ENCODE measurements at places on chromosomes 2 and 18.

GRCh38 chr2:46481198-46482193 lies 2.1 kb downstream of the TMEM247 start:
- H3K36me3 ChIP-seq: no peaks in the 10 kb centered on the region
- H3K27me3 ChIP-seq: no peaks in the 10 kb centered on the region
- no peak for DNase-seq

GRCh38 chr18:8818982-8819381 lies 113.6 kb downstream of the MTCL1 start:
- H3K4me3 ChIP-seq: no peak overlapping the region
- peaks cover 22% of the 10 kb centered on the region for H3K4me1 ChIP-seq
- H3K27me3 ChIP-seq: no peaks in the 10 kb centered on the region
- H3K27ac ChIP-seq: no peak overlapping the region
- DNase-seq: no peak

- no peak for DNase-seq
- peaks cover 12% of the 10 kb centered on the region for H3K4me1 ChIP-seq
- no peaks in the 10 kb centered on the region for H3K27me3 ChIP-seq
- peak overlapping the region; percentile 31 for H3K4me3 ChIP-seq
These were observed 16.7 kb upstream of the ADI1 start for GRCh38 chr2:3535794-3536681.

DNA sequence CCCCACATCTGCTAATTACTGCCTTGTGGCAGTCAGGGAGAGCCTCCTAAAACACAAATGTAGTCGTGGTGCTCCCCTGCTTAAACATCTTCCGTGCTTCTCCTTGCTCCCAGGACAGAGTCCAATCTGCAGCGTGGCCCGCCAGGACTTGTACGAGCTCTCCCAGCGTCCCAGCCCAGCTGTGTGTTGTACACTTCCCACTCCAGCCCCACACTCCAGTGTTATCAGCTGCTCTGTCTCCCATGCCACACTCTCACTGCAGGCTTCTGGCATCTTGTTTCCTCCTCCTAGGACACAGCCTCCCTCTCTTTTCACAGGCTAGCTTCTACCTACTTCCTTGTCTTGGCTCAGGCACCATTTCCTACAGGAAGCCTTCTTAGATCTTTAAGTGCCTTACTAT lies 199.4 kb downstream of the ALPK2 start:
- no peaks in the 10 kb centered on the region for H3K36me3 ChIP-seq
- H3K27me3 ChIP-seq: no peaks in the 10 kb centered on the region
- H3K4me1 ChIP-seq: peaks cover 13% of the 10 kb centered on the region

DNA sequence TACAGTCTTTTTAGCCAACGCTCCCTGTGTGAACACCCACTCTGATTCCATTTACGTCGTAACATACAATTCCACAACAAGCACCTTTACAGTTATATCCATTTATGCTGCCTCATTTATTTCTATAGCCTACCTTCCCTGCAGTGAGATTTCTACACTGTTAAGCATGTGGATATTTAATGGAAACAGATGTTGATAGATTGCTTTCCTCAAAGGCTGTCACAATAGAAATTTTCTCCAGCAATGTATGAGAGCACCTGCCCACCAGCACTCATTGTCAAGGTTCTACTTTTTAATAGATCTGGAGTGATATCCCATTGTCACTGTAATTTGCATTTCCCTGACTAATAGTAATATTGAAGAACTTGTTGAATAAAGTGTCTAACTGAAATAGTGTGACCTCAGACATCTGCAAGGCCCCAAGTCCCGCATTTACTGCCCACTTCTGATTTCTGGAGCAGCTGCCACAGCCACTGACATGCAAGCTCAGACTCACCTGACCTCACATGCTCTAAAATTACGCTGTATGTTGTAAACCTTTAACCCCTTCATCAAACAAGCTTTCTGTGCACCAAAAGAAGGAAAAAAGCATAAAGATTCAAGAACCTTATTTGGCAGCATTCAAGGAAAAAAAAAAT lies 295.1 kb downstream of the CNTNAP5 start:
- no peak for DNase-seq
- H3K27me3 ChIP-seq: no peaks in the 10 kb centered on the region
- no peak overlapping the region for H3K4me3 ChIP-seq
- H3K36me3 ChIP-seq: no peaks in the 10 kb centered on the region

DNA sequence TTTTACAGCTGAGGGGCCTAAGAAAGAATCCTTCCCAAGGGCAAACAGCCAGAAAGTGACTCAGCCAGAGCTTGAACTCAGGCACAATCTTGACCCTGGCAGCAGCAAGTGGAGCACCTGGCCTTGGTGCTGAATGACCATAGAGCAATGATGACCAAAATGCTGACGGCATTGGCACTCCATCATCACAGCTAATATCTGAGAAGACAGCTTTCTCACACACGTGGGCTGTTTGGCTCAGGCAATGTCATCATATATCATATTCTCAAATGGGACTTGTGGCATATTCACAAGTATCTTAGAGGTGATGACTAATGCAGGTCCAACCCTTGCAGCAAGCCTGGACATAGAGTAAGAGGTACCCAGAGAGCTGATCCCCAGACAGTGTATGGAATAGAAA lies 443.9 kb upstream of the MYT1L start:
- H3K27me3 ChIP-seq: no peaks in the 10 kb centered on the region
- no peak for DNase-seq
- no peak overlapping the region for H3K4me3 ChIP-seq
- H3K4me1 ChIP-seq: no peaks in the 10 kb centered on the region
- H3K27ac ChIP-seq: no peak overlapping the region
- H3K36me3 ChIP-seq: no peaks in the 10 kb centered on the region

DNA sequence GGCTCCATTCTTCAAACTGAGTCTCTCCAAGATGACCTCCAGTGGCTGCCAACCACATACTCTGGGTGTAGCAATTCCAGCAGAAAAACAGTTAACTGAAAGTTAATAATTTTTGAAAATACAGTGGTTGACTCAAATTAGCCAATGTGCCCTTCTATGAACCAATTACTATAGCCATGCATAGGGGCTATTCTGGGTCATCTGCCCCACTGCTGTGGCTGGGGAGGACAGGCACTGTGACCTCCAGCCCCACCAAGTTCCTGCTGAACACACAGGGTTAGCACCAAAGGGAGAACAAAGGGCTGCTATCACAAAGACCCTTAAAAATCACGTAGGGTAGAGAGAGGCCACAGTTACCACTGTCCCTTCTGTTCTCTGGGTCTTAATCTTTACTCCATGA lies 123.0 kb downstream of the IRS1 start:
- H3K27me3 ChIP-seq: no peaks in the 10 kb centered on the region
- H3K27ac ChIP-seq: peak overlapping the region; percentile 67
- H3K4me3 ChIP-seq: no peak overlapping the region

GRCh38 chr2:188414411-188414810 lies 122.7 kb downstream of the GULP1 start:
- no peaks in the 10 kb centered on the region for H3K27me3 ChIP-seq
- peaks cover 28% of the 10 kb centered on the region for H3K4me1 ChIP-seq
- H3K4me3 ChIP-seq: no peak overlapping the region
- H3K27ac ChIP-seq: no peak overlapping the region

DNA sequence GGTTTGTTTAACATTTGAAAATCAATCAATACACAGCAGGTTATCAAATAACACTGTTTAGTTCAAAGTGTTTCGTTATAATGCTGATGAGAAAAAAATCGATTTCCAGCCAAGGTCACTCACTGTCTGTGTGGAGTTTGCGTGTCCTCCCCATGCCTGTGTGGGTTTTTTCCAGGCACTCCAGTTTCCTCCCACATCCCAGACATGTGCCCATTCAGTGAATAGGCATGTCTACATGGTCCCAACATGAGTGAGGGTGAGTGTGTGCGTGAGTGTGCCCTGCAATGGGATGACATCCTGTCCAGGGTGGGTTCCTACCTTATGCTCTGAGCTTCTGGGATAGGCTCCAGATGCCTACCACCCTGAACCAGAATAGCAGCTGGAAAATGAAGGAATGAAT lies 8.7 kb upstream of the GKN2 start:
- no peak for DNase-seq
- H3K4me3 ChIP-seq: no peak overlapping the region
- H3K27ac ChIP-seq: no peak overlapping the region
- no peaks in the 10 kb centered on the region for H3K4me1 ChIP-seq
- H3K27me3 ChIP-seq: peaks cover 7% of the 10 kb centered on the region

DNA sequence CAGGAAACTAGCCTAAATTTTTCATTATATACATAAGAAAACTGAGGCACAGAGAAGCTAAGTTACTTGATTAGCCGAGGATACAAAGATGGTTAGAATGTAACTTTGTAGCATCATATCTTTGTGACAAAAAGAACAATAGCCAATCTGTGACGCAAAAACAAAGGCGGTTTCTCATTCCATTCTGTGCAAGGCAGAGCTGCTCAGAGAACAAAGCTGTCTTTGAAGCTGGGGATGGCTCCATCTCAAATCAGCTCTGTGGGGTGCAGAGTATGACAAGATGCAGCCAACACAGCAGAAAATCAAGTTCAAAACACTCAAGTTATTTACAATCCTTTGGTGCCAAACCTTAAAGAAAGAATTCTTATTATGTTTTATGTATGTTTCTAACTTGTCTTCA lies 81.9 kb upstream of the VWC2L start:
- H3K4me1 ChIP-seq: peaks cover 15% of the 10 kb centered on the region
- H3K27me3 ChIP-seq: no peaks in the 10 kb centered on the region
- no peak for DNase-seq
- H3K4me3 ChIP-seq: no peak overlapping the region
- H3K36me3 ChIP-seq: no peaks in the 10 kb centered on the region

DNA sequence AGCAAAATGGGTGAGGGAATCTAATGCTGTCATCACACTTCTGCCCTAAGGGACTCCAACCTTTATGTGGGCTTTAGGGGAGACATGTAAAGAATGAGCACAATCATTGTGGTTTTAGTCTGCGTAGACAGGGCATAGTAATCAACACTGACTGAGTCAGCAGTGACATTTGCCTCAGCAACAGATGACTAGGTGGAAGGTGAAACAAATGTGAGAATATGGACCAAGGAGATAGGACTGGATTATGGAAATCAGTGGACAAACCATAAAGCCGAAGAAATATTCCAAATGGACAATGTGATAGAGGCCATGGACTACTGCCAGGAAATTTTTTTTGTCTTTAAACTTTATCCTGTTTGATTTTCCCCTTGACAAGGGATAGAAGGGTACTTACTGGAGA lies 83.9 kb downstream of the PDK1 start:
- no peaks in the 10 kb centered on the region for H3K4me1 ChIP-seq
- no peak overlapping the region for H3K27ac ChIP-seq
- H3K36me3 ChIP-seq: no peaks in the 10 kb centered on the region
- no peak for DNase-seq
- H3K27me3 ChIP-seq: no peaks in the 10 kb centered on the region

DNA sequence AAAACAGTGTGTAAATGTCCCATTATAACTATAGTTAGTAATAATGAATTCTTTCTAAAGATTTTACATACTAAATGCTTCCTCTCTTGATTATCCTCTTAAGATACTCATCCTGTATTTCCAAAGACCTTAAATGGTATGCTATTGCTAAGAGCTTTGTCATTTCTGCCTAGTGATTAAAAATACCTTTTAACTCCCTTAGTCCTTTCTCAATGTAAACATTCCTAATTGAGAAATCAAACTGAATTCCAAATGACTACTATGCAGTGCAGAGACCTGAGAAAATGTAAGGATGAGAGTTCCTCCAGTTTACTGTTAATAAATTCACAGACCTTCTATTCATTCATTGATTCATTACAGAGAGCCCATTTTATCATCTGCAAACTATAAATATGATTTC lies 86.9 kb downstream of the SOS1 start:
- no peak overlapping the region for H3K4me3 ChIP-seq
- H3K27ac ChIP-seq: no peak overlapping the region
- peaks cover 6% of the 10 kb centered on the region for H3K36me3 ChIP-seq

- DNase-seq: no peak
- no peak overlapping the region for H3K4me3 ChIP-seq
- H3K27ac ChIP-seq: no peak overlapping the region
- H3K27me3 ChIP-seq: no peaks in the 10 kb centered on the region
- peaks cover 32% of the 10 kb centered on the region for H3K4me1 ChIP-seq
- peaks cover 13% of the 10 kb centered on the region for H3K36me3 ChIP-seq
These were observed 21.4 kb downstream of the SFXN5 start for GRCh38 chr2:73050121-73050545.

GRCh38 chr2:75707901-75708300 lies 2.8 kb downstream of the GCFC2 start:
- no peak for DNase-seq
- peaks cover 20% of the 10 kb centered on the region for H3K36me3 ChIP-seq
- H3K27ac ChIP-seq: no peak overlapping the region
- H3K4me1 ChIP-seq: peaks cover 25% of the 10 kb centered on the region
- H3K27me3 ChIP-seq: no peaks in the 10 kb centered on the region

DNA sequence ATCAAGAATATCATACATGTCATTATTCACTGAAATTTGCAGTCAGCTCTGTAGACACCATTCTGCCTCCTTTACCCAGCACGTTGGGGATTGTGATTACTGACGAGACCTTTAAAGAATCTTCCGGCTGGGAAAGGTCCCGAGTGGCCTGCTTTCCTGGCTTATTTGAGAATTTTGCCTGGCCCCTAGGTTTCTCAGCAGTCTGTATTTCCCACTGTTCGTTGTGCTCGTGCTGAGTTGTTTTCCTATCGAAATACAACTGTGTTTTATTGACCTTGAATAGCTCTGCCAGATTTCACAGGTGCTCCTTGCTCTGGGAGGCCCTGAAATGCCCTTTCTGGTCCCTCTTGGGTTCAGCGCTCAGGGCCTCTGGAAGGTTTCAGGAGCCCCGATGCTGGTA lies 94.9 kb downstream of the AGAP1 start:
- no peaks in the 10 kb centered on the region for H3K27me3 ChIP-seq
- no peak overlapping the region for H3K4me3 ChIP-seq
- H3K27ac ChIP-seq: no peak overlapping the region
- H3K36me3 ChIP-seq: no peaks in the 10 kb centered on the region
- DNase-seq: no peak

DNA sequence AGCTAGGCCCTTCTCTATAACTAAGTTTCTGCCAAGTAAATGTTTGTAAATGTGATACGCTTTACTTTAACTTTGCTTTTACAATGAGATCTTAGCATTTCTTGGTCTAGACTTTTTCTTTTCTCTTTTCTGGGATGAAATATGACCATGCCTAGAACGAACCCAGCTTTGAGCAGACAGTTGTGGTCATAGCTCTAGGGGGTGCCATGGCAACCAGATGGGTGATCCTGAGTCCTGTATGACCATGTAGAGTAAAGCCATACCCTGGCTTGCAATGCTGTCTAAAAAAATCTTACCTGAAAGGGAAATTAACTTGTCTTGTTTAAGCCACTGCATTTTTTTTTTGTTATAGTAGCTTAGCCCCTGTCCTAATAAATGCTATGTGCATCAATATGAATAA lies 956.3 kb downstream of the SLC4A3 start:
- no peak for DNase-seq
- H3K4me1 ChIP-seq: no peaks in the 10 kb centered on the region
- no peak overlapping the region for H3K4me3 ChIP-seq
- peaks cover 14% of the 10 kb centered on the region for H3K27me3 ChIP-seq
- no peaks in the 10 kb centered on the region for H3K36me3 ChIP-seq
